Cardiac atrium fibroblast (primary cell): ENCODE measurements at places on chromosomes 11 and 22. TPM values are rescaled to one million over a fixed set of nuclear protein-coding genes. Genes with fewer than 3 reads are reported as not detected.

ARHGEF17 gene
- 18.6 and 22.6 TPM in 2 replicates for total RNA-seq

LARGE1 gene
- total RNA-seq, result 6.9 and 12.2 TPM in 2 replicates

HBB gene
- total RNA-seq, result not detected in 2 replicates

NXPE2 gene
- total RNA-seq, result not detected in 2 replicates

ANGPTL5 gene
- not detected in 2 replicates for total RNA-seq

TESMIN gene
- not detected in 2 replicates for total RNA-seq

LRRC56 gene
- 0.16 and 1.3 TPM in 2 replicates for total RNA-seq

GGTLC3 gene
- total RNA-seq, result not detected in 2 replicates

CDC42BPG gene
- under 0.01 TPM in 1 of 2 replicates, not detected in the other for total RNA-seq

OMP gene
- not detected in 2 replicates for total RNA-seq

TYR gene
- total RNA-seq, result not detected in 2 replicates

CDKN1C gene
- 31.9 and 90.1 TPM in 2 replicates for total RNA-seq

ART1 gene
- not detected in 2 replicates for total RNA-seq

PANX3 gene
- total RNA-seq, result not detected in 2 replicates

OR51B2 gene
- total RNA-seq, result not detected in 2 replicates

EI24 gene
- 61.6 and 96.7 TPM in 2 replicates for total RNA-seq

MMP13 gene
- total RNA-seq, result not detected in 2 replicates

ADAMTS8 gene
- not detected in 2 replicates for total RNA-seq

RFPL3 gene
- total RNA-seq, result not detected in 2 replicates

MS4A3 gene
- total RNA-seq, result not detected in 2 replicates

KRTAP5-9 gene
- total RNA-seq, result not detected in 2 replicates

SOX10 gene
- not detected in 2 replicates for total RNA-seq

ZNF215 gene
- total RNA-seq, result 3.1 and 6.7 TPM in 2 replicates

CYTH4 gene
- not detected in 2 replicates for total RNA-seq

IL18 gene
- total RNA-seq, result 3.6 TPM in 1 of 2 replicates, not detected in the other

ME3 gene
- 12.5 and 13.0 TPM in 2 replicates for total RNA-seq
